ENCODE measurements at places on chromosomes 6 and 20.

- DNase-seq: peak; percentile 32
These were observed 80.3 kb downstream of the ZDHHC14 start for GRCh38 chr6:157461000-157461915.

GRCh38 chr20:64246616-64247306, 8.8 kb upstream of the PCMTD2 start:
- no peak for DNase-seq

GRCh38 chr20:8260837-8261251, 128.8 kb downstream of the PLCB1 start:
- peak; percentile 12 for DNase-seq

- DNase-seq: no peak
These were observed 156.8 kb upstream of the GRIK2 start for GRCh38 chr6:101236709-101237108.

DNA sequence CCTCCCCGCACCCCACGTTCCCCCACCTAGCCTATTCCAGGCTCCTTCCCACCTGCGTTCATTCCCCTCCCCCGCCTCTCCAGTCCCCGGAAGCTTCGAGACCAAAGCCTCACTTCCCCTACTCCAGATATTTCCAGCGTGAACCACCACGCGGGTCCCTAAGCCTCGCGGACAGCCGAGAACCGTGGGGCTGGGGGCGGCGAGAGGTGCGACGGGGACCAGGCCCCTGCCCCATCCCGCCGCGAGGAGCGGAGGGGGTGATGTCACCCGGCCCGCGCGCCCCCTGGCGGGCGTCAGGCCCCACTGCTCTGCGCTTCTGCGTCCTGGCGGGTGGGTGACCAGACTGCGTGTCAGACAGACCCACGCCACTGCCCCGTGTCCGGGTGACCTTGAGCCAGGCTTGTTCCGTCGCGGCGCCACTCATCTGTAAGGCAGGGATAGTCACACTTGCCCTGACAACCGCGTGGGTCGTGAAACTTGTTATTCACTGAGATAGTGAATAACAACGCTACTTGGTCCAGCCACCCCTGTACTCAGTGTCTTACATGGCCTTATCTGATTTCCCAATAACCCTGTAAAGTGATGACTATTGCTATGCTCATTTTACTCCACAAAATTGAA, 9.0 kb upstream of the HSP90AB1 start:
- DNase-seq: peak; percentile 75

DNA sequence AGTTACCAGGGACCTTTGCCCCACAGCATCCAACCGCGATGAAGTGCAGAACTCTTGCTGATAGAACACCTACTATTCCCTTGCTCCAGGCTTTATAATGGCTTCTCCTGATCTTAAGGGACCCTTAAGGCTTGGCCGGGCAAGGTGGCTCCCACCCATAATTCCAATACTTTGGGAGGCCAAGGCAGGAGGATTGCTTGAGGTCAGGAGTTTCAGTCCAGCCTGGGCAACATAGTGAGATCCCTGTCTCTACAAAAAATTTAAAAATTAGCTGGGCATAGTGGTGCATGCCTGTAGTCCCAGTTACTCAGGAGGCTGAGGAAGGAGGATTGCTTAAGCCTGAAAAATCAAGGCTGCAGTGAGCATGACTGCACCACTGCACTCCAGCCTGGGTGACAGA, 68.8 kb downstream of the GCNT2 start:
- no peak for DNase-seq
